ENCODE measurements at places on chromosomes 6 and 20.

GRCh38 chr6:140011537-140011936, 637.1 kb upstream of the CITED2 start:
- no peak for DNase-seq

DNA sequence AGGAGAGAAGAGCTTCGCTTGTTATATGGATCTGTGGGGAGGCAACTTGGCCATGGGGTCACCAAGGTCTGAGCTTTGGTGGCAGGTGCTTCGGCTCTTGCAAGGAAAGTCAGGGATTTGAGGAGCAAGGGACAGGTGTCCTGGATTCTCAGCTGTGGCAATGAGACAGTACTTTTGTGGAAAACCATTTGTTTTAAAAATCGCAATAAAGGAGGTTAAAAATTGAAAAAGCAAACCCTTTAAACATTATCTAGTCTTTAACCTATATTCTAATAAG, 64.3 kb downstream of the NOL4L start:
- no peak for DNase-seq

DNA sequence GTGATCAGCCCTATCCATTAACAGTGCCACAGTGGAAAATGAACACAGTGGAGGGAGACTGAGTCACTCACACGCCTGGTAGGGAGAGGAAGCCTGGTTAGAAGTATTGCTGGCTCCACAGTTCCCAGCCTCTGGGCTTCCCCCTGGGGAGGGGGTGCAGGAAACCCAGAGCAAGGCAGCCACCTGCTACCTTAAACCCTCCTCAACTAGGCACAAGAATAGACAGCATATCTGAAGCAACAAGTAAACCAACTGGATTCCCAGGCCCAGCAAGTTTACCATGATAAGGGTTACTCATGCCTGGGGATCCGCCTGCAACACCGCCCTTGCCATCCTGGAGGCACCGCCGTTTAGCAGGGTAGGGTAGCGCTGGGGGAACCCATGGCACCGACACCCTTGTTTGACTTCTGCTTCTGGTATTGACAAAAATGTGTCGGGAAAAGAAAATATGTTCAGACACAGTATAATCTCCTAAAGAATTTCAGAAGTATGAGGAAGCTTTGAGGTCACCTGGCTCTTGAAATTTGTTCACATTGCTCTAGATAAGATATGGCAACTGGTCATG, 38.3 kb downstream of the SLC22A23 start:
- no peak for DNase-seq

GRCh38 chr6:140062043-140063020, 687.9 kb upstream of the CITED2 start:
- no peak for DNase-seq

DNA sequence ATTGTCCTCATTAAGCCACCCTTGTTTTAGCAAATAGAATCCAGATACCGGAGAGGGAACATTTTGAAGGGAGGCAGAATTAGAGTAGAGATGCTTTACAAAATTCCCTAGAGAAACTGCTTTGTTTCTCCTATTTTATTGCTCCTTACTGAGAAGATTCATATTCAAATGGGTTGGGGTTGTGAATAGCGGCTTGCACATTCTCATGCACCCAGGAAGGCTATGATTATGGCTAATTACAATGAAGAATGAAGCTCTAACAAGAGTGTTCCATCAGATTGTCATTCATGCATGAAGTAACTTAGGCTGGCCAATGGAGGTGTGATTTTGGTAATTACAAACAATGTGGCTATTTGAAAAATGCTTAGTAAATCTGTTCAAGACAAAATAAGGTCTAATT, 129.6 kb downstream of the PACRG start:
- DNase-seq: no peak

DNA sequence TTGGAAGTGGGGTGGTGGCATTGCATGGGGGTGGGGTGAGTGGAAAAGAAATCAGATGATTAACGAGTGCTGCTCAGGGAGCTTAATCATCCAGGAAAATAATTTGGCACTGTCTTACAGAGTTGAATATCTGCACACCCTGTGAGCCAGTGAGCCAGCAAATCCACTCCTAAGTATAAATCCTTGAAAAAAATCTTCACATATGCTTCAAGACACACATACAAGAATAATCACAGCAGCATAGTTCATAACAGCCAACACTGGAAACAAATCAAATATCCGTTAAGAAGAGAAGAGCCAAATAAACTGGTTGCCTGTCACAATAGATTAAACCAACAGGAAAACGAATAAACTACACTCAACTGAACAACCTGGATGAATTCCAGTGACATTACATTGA, 62.8 kb downstream of the SAMD3 start:
- no peak for DNase-seq

DNA sequence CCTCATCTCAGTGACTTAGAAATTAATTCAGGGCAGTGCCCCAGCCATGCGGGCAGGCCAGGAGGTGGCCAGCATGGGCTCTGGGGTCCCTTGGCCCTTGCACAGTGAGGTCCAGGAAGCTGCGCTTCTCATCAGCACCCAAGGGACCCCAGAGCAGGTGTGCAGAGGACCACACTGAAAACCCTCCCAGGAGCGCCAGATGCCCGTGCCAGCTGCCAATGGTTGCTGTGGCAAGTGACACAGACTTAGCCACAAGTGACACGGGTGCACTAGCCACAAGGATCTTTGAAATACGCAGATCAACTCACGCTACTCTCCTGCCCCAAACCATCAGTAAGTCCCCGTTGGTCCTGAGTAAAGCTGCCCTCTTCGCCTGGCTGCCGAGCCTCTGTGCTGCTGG, 88.1 kb downstream of the ERMARD start:
- DNase-seq: no peak

DNA sequence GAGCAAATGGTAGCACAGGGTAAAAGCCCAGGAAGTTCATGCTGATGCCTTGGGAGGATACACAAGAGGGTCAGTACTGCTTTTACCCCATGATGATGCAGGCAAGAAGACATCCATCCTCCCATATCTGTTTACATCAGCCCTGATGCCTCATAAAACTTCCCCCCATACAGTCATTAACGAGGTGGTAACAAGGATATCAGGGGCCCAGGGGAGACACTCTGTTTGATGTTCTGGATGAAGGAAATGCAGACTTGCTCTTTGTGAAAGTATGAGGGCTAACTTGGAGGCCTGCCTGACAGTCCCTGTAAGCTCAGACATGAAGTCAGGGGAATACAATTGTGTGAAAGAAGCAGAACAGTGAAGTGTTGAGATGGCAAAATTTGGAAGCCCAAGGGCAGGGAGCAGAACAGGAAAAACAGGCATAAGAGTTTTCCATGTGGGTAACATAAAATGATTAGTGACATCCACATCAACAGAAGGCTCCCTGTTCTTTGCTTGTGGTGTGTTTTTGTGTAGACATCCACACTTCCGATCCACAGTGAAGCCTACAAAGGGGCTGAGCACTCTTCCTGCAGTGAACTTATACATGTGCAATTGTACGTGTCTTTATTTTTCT, 813.4 kb downstream of the MAFB start:
- no peak for DNase-seq

GRCh38 chr6:26286168-26286877, 78.7 kb upstream of the BTN3A2 start:
- DNase-seq: peak; percentile 53

GRCh38 chr20:60268491-60268890, 310.3 kb downstream of the CDH26 start:
- DNase-seq: no peak

GRCh38 chr6:108247965-108248536, 12.8 kb downstream of the SNX3 start:
- DNase-seq: no peak
